ENCODE measurements at places on chromosomes 7 and 10.

DNA sequence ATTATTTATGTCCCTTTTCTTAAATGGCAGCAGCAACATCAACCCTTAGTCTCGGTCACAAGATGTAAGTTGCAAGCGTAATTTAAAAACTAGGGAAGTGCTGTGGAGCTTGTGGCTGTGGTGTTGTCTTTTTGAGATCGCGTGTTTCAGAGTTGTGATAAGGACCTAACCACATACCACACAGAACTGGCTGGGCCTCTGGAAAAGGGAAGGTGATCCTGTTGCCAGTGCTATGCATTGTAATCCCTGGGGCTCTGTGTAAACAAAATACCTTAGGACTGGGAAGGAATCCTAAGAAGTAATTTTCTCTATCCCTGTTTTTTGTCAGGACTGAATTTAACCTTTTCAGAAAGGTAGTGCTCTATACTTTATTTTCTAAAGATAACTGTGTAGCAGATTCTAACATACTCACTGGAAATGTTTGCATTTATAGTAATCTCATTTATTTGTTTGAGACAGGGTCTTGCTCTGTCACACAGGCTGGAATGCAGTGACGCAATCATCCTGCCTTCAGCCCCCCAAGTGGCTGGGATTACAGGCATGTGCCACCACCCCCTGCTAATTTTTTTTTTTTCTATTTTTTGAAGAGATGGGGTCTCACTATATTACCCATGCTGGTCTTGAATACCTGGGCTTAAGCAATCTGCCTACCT lies 60.4 kb downstream of the INPP5F start:
- DNase-seq: no peak

- no peak for DNase-seq
Measured at GRCh38 chr7:7516662-7517061, 19.0 kb downstream of the COL28A1 start.

- no peak for DNase-seq
Measured at GRCh38 chr7:88337572-88337971, 30.9 kb upstream of the STEAP4 start.

- no peak for DNase-seq
Measured at GRCh38 chr7:149875396-149875795, 1.6 kb downstream of the ATP6V0E2 start.

DNA sequence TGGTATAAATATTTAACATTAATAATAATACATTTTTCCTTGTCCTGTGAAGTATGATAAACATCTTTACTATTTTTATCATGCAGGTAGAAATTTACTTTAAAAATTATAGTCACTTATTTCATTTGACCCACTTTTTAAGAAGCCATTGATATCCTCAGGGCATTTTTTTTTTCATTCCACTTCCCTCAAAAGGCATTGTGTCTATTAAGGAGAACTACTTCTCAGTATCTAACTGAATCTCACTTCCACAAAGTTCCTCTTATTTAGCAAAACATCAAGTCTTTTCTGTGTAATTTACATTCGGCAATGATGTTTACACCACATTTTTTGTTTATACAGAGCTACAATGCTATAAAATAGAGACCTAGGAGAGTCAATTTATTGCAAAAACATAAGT lies 388.2 kb upstream of the AKR1E2 start:
- DNase-seq: no peak

GRCh38 chr10:110679486-110680272 lies 35.5 kb downstream of the RBM20 start:
- DNase-seq: no peak

- no peak for DNase-seq
Measured at GRCh38 chr10:6244510-6244909, 41.8 kb downstream of the PFKFB3 start.

DNA sequence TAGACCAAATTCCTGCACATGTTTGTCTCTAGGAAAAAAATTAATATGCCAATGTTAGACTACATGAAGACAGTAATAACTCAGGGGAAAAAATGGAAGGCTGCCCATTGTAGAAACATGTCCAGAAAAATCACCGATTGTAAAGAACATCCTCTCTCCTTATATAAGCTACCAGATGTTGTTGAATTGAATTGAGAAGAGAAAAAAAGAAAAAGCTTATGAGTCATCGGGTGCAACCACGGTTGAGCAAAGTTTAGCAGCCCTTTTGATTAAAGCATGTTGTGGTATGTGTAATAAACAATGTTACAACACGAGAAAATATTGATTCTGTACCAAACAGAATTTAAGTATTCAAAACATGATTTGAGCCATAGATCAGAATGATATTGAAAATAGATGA lies 102.3 kb upstream of the ARHGAP21 start:
- no peak for DNase-seq

GRCh38 chr10:92689663-92690210 lies at the start of gene HHEX:
Gene HHEX, plus strand, starts transcription at chr10:92689955. Its CDS starts 32 bp downstream, at chr10:92689987.
- no peak for DNase-seq

DNA sequence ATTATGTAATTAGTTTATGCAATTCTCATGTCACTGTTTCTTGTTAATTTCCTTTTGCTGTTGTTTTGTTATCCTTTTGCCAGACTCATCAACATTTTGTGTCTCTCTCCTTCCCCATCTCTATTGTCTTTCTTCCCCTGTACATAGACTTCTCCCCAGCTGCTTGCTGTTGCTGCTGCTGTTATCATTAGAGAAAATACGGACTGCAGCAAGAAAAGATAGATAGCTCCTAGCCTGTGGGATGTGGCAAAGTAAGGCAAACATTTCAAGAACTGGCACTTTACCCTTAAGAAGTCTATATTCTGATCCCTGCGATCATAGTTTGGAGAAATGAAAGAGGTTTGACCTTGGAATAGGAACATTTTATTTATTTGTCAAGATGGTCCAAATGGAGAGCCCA lies 162.2 kb downstream of the AOAH start:
- DNase-seq: no peak

GRCh38 chr10:76881477-76882220 lies 756.0 kb downstream of the KCNMA1 start:
- DNase-seq: no peak

GRCh38 chr7:29282819-29283414 lies 88.3 kb downstream of the CHN2 start:
- no peak for DNase-seq

DNA sequence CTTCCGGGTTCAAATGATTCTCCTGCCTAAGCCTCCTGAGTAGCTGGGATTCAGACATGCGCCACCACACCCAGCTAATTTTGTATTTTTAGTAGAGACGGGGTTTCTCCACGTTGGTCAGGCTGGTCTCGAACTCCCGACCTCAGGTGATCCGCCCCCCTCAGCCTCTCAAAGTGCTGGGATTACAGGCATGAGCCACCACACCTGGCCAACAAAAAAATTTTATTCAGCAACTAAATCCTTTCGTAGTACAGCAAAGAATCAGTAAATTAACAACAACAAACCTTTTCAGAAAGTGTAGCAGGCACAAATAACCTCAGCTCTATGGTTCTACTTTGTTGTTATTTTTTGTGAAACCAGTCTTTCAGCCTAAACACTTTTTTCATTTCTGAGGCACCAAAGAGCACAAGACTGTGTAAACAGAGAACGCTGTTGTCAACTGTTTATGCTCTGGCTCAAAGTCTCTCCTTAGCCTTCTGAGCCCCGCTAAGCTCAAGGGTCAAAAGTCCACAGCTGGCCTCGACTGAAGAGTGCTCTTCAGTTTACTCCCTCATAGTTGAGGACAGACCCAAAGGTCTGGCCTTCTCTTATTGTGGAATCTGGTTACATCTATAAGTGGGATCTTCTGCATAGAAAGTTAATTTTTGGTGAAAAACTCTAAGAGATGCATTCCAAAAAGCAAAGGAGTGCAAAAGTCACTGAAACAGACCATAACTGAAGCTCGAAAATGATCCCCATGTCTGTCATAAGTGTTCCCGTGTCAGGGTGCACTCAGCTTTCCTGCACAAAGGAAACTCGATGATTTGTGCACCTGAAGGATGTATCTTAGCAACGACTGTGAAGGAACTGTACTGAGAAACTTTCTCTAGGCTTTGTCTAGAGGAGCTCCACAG lies 24.6 kb upstream of the DDX50 start:
- no peak for DNase-seq

DNA sequence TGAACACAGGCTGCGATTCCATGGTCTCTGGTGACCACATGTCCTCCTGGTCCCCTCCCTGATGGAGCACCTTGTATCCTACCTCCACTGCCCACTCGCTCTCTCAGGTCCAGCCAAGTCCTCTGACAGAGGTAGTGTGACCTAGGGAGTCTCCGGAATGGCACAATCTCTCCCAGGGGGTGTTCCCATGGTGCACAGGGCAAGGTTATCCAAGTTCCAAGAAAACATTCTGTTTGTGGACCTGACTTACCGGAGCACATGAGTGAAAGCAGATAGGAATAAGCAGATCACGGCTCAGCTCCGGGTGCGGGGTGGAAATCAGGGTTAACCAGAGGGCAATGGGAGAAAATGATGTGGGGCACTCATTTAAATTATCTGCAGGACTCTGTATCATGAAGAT lies 45.8 kb upstream of the INSIG1 start:
- DNase-seq: no peak

DNA sequence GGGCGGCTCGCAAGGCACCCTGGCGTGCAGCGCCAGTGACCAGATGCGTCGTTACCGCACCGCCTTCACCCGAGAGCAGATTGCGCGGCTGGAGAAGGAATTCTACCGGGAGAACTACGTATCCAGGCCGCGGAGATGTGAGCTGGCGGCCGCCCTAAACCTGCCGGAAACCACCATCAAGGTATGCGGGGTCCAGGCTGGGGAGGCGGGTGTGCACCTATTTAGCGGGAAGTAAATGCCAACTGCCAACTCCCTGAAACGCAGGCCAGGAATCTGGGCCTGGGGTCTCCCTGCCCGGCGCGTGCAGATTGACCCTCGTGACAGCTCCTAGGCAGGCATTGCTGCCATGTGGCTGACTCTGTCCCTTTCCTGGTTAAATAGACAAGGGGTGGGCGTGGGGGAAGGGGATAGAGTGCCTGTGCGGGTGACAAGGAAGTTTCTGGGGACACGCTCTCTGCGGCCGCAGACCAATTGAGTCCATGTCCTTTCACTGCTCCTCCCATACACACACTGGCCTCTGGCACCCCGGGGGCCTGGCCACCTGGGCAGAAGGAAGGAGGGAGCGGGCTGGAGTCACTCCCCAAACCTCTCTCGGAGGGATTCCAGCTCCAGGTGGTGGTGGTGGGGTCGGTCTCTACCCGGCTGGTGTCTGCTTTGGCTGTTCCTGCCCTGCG lies 2.7 kb downstream of the EVX1 start:
- DNase-seq: no peak

- no peak for DNase-seq
Measured at GRCh38 chr7:112147793-112148361, 58.3 kb downstream of the DOCK4 start.

DNA sequence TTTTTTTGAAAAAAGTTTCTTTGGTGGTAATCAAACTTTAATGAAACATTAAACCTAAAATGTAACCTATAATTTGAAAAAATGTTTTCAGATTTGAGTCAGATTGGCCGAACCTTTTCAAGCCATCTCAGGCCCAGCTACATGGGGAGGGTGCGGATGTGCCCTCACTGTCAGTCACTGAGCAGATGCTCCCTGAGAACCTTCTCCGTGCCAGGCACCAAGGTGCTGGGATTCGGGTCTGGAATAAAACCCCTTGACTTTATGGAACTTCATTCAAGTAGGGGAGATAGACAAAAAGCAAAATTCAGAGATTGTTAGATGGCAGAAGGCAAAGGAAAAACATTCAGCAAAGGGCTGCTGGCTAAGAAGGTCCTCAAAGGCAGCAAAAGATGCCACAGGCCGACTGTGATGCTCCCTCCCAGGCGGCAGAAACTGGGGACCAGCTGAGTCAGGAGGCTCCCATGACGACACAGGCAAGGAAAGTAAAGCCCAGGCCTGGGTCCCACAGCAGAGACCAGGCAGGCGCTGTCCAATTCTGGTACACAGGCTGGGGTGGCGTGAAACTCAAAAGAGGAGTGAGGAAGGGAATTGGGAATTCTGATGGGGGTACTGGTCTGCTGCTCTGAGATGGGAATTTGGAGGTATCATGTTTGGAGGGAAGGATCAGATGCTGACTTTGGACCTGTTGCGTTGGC lies 82.2 kb upstream of the DDC start:
- DNase-seq: no peak

DNA sequence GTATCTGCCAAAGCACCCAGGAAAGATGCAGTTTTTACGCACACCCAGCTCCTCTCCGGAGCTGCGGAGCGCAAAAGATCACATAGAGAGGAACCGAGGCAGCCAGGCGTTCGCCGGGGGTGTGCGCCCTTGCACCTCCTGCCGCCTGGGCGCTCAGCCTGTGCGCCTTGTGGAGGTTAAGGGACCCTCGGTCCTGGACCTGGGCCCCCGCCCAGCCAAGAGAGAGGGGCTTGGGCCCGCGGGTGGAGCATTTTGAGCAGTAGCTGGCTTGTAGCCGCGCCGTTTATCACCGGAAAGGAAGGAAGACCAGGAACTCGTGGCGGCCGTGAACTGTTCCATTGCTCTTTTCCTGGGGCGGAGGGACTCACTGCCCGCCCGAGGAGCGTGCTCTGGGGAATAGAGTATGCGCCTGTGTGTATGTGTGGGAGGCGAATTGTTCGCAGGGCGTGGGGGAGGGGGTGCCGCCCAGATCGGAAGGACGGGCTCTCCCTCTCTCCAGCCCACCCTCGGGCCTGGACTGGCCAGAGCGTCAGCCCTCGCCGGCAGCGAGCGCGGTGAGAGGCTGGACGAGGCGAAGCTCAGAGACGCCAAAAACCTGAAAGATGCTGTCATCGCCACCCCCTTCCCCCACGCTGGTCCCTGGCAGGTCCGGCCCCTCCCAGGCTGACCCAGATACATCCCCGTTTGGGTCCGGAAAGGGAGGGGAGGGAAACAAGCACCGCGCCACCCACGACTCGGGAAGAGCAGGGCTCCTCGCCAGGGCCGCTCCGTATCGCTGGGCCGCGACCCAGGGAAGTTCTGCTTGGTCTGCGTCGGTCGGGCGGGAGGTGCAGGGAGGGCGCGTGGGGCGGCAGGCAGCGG lies 1.2 kb upstream of the WNT2 start:
- no peak for DNase-seq

DNA sequence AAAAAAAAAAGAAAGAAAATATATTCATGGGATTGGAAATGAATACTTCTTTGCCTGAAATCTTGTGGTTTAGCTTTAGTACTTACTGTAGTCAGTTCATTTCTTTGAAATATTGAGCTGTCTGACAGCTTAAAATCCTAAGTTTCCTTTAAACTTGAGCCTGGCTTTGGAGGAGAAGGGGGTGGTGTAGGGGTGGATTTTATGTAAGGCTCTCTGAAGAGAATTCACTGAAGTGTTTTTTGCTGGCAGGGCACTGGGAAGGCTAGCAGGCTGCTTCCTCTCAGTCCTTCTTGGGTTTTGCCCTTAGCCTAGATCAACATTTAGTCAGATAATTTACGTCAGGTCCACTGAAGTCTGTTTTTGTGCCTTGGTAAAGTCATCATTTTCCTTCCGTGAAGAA lies 516.5 kb downstream of the AUTS2 start:
- no peak for DNase-seq

DNA sequence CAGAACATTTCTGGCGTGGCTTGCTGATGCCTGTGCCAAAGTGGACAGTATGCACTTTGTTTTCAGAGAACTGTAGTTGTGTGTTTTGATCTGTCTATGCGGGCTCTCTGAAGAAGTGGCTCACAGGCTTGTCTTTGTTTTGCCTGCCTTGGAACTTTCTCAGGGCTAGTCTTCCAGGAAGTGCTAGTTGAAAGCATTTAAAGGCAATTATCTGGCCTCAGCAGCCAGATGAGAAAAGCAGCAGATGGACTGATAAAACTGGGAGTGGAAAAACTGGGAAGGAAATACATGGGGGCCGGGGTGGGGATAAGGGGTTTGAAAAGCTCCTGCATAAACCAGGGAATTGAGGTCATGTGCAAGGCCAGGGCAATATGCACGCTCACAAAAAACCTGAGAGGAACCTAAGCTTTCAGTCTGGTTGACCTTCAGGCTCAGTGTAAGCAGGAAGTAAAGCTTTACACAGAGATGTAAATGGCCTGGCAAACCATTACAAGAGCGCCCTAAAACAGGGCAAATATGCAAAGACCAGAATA lies 94.5 kb downstream of the ZNF33B start:
- DNase-seq: no peak
